ENCODE measurements at places on chromosomes 5 and 9.

DNA sequence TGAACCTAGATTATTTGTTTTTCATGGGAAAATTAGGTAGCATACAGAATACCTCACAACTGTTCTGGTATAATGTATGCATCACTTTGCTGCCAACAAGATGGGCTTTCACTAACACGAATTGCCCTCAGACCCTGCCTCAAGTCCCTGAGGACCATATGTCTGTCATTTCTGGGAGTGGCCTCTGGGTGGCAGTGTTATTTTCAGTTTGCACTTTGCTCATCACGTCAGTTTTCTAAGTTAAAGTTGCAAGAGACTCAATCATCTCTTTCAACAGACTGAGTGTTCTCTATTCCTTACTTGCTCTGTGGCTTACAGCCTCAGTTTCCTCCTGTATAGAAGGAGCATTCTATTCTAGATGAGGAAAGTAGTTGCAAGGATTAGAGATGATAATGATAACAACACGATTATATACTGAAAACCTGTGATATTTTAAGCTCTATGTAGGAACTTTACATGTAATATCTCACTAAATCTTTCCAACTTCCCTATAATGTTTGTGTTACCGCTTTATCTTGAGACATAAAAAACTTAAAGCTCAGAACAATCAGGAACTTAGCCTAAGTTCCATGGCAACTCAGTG is 55.7 kb downstream of the TSSK1B start:
- DNase-seq, result peak; percentile 7

DNA sequence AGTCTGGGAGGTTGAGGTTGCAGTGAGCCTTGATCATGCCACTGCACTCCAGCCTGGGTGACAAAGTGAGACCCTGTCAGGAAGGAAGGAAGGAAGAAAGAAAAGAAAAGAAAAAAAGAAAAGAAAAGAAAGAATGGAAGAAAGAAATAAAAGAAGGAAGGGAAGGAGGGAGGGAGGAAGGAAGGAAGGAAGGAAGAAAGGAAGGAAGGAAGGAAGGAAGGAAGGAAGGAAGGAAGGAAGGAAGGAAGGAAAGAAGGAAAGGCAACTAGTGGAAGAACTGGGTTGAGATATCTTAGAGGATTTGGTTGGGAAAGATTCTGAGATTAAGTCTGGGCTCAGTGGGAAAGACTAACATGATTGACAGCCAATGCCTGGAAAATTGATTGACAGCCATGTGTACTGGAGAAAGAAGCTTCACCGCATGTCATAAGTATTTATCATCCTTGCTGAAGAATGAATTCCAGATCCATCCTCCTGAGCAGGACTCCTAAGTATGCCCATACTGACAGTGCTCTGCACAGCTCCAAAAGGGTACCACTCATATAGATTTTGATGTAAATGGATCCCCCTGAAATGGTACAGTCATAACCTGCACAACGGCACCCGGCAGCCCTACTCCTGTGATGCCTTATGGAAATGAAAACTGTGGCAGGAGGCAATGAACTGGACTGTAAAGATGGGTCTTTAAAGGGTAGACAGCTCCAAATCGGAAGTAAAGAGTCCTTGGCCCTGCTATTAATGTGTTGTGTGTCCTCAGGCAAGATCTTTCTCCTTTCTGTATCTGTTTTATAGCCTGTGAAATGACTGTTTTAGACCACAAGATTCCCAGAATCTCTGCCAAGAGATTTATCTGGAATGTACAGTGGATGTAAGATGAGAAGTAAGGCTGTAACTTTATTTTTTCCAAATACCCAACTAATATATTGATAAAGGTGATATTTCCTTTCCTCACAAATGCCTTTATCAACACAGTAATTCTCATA is 16.9 kb upstream of the ADRA1B start:
- DNase-seq, result no peak

GRCh38 chr9:101711330-101711941 is 27.0 kb downstream of the GRIN3A start:
- DNase-seq, result no peak

DNA sequence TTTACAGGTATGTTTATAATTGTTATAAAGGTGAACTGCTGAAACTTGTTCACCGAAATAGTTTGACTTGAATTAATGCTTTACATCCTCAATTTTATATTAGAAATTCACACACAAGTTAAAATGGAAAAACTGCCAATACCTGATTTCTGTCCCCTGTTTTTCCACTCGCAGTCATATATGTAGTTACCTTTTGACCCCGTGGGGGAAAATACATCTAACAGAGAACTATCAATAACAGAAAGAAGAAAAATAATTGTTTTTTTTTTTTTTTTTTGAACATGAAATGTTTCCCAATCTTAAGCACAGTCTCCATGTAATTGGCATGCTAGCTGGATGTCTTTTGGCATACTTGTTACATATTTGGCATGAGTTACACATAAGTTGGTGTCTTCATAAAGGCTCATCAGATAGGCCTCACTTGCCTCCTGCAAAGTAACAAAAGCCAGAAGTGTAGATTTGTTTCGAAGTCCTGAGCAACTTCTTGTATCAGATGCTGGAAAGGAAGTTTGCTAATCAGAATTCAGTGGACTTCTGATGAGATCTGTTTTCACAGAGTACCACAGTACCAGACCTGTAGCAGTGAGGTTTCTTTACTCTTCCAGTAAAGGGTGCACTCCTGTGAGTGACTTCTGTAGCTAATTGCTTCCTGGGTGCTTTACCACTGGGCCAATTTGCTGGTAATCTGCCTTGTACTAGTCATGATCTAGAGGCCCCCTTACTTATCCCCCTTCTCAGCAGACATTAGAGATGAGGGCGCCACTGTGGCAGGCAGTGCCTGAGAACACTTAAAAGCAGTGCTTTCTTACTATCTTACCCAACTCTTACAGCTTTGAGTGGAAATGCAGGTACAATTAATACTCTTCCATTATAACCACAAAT is 36.2 kb upstream of the CXXC5 start:
- no peak for DNase-seq

DNA sequence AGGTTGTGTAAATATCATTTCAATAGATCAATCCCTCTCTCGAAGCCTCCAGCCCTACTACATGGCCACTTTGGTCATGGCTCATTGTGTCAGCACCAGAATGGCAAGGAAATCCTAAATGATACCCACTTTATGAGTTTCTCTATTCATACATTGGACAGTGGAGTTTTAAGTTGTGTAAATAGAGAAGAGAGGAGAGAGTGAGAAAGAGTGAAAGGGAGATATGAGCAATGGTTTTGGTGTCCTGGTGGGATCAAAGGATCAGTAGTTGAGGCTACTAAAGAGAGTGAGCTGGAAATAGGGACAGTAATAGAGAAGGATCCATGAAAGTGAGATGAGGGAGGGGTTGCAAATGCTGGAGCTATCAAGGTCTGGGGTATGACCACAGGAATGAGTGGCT is 31.5 kb upstream of the GZMA start:
- no peak for DNase-seq

DNA sequence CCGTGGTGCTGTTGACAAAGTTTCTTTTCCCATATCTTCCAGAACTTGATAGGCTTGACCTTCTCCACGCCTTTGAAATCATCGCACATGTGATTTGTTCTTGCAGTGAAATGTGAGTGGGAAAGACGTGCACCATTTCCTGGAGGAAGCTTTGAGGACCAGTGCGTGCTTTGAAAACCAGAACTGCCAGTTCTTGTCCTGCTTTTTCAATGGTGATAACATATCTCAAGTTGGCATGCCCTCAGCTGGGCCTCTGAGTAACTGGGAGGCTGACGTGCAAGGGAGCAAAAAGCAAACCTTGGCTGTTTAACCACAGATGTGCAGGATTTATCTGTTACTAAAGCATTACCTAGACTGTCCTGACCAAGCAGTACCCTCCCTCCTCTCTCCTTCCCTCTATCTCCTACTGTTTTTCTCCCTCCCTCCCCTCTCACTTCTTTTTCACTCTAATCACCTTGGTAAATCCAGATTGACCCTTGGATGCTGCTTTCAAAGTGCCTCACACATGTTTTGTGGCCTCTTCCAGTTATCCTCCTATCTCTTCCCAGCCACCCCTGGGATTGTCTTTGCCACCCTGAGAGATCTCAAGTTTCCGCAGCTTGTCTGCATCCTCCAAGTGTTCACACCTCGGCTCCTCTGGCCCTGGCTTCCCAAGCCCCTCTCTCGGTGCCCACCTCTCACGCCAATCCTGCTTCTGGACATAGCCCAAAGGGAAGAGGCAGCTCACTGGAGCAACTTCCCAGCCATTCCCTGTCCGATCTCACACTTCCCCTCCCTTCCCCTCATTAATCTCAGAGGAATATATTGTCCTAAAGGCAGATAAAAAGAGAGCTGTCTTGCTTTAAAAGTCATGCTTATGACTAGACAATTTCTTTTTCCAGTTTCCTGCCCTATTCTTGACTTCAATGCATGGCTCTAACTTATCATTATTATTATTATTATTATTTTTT is 198.3 kb downstream of the ERCC6L2 start:
- no peak for DNase-seq

- no peak for DNase-seq
Measured at GRCh38 chr5:132474881-132475496, 15.6 kb downstream of the IRF1 start.

DNA sequence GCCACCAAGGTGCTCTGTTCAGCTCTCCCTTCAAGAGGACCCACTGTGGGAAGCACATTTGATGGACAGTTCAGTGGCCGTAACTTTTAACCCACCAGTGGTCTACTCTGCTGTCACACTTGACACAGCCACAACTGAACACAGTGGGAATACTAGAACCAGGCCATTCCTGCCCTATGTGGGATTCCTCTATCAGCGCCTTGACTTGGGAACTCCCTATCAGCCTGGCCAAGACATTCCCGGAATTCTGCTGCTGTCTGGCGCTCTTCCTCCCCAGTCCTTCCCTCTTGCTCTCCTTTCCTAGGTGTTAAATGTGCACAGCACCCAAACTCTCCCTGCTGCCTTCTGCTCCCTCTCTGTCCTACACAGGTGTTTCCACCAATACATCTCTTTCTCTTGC is 23.1 kb upstream of the SH3PXD2B start:
- DNase-seq, result no peak

- DNase-seq, result no peak
Measured at GRCh38 chr5:137146402-137146890, 352.7 kb downstream of the SPOCK1 start.

DNA sequence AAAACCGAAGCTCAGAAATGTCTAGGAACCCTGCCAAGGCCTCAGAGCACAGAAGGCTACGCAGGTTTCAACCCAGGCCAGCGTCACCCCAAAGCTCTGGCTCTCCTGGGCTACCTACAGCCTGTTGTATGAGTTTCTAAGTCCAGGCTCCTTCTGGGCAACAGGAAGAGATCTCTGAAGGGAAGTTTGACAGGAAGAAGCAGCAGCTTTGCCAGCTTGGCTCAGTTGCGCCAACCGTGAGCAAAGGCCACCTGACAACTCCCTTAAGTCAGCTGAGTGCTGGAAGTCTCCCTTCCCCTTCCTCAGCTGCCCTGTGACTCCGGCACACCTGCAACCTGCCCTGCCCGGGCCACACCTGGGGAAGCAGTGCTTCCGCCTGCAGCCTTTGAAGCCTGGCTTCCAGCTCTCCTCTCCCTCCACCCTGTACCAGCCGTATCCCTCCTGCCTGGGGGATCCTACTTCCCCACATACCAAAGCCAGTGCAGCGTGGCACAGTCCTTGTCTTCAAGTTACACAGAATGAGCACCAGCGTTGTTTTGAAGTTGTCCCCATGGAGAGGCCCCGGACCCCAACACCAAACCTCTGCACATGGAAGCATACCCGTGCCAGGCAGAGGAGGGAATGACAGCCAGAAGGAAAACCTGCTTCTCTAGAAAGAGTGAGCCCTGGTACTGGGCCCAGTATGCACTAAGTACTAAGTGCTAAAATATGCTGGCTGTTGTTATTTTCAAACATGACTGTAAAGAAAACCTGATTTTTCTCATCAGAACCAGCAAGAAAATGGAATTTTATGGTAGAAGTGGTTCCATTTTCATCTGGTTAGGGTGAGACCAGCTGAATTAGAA is 36.5 kb downstream of the SHB start:
- no peak for DNase-seq

DNA sequence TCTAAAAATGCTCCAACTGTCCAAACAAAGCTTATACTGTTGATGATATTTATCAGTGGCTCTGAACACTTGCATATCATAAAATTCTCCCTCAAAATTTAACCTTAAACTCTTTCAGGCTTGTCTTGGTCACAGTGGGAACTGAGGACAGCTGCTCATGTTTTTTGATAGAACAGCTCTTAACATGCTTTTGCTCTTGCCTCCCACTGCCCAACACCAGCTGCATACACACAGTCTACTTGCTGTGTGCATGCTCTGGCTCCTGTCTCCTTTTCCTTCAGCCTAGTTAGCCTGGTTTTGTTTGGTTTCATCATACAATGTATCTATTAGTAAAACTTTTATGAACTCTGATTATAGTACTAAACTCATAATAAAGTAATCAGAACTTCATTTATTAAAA is 64.6 kb downstream of the GHR start:
- DNase-seq, result no peak

DNA sequence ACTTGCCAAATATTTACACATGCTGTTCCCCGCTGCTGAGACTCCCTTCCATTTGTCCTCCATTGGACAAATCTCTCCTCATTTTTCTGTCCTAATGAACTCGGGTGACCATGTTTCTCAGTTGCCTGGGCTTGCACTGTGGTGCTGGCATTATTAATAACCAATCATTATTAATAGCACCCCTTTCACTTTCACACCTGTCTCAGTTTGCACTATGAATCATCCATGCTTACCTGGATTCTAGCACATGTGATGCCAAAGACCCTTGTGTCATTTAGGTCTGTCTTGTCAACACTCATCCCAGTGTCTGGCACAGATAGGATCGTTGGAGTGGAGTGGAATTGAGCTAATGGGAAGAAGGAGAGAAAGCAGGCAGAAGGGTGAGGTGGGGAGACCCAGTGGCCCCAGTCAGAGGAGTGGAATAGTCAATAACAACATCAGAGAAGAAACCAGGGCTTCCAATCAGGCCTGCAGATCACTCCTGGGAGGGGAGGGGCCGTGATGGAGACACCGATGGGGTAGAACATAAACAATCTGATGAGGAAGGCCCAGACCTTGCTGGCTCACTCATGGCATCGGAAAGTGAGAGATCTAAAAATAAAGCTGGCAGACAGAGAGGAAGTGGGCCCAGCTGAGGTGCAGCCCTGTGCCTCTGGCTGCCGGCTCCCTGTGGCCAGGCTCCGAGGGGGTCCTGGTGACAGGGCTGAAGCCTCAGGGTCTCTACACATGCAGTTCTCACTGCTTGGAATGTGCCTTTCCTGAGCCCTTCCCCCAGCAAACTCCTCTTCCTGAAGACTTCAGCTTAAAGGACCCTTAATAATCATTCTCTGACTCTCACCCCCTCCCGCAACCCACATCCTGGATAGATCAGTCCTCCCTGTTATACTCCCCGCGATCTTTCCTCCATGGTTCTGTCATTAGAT is 33.5 kb upstream of the CRB2 start:
- DNase-seq, result peak; percentile 31

DNA sequence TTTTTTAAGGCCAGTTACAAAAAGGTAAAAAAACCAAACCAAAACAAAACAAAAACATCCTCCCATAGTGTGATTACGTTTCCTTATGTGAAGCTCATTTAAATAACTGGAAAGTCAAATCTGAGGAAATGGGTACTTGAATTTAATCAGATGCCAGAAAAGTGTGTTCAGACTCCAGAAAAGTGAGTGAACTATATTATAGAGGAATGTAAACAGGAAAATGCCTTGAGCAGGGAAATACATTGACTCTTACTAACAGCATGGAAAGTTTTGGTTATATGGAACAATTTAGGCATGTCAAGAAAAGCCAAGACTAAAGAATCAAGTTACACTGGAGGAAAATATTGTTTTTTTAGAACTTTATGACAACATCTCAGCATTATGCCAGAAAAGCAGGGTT is 37.8 kb upstream of the RNF20 start:
- DNase-seq, result no peak
